ENCODE measurements at places on chromosomes 7 and 10.

DNA sequence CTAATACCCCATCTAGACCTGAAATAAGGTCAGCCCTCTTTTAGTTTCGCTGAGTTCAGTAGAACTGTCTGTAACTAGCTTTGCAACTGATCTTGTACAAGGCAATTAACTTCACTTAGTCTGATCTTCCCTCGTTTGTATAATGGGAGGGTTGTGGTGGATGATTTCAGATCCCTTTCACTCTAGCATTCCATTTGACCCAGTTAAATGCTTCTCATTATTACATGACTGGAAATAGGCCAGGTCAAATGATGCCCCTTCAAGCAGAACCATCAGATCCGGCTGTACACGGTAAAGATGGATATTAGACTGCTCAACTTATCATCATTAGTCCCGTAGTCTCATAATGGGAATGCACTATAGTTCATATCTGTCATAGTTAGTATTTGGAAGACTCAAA is 1009.0 kb downstream of the LRMDA start:
- DNase-seq, result no peak

DNA sequence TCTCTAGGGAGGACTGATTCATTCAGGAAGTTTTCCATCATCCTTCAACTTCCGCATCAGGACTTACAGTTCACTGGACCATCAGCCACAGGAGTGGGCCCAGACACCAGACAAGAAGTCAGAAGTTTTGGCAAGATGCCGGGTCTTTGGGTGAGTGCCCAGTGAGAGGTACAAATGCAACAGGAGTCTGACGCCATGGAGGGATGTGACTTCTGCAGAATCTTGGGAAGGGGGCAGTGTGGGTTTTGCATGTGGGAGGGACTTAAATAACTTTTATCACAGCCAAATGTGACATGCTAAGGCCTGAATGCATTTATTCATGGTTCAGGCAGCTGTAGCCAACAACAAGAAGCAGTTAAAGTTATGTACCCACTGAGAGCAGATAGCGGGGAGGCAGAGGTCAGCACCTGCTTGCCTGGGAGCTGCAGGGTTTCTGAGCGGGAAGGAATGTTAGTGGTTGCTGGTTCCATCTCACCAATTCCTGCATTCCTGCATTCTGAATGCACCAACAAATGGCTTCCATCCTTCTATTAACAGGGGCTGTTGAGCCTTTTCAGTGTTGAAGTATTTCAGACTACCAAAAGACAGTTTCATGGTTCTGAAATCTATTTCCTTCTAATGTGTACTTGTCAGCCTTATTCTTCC is 375.2 kb downstream of the PAXIP1 start:
- no peak for DNase-seq

GRCh38 chr7:24931844-24932243 is 48.1 kb downstream of the OSBPL3 start:
- no peak for DNase-seq

DNA sequence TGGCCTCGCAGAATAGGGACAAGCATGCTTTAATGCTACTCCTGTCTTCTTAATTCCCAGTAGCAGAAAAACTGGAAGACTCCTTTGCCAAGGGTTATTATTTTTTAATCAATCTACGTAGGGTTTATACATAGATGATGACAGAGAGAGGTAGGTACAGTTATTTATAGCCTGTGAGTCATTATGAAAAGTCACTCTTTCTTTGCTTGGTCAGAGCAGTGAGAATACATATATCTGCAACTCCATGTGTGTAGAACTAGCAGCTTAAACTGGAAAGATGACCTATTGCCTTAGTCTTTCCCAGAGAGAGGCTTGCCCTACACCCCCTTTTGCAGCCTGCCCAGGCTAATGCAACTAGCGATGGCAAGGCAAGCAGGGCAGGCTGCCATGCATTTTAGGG is 1050.6 kb downstream of the NRG3 start:
- DNase-seq, result no peak

GRCh38 chr10:131144196-131144595 is 167.3 kb downstream of the TCERG1L start:
- DNase-seq, result no peak

- no peak for DNase-seq
Measured at GRCh38 chr7:11616466-11616865, 215.5 kb downstream of the THSD7A start.

GRCh38 chr10:16367621-16368292 is 69.1 kb upstream of the PTER start:
- no peak for DNase-seq

DNA sequence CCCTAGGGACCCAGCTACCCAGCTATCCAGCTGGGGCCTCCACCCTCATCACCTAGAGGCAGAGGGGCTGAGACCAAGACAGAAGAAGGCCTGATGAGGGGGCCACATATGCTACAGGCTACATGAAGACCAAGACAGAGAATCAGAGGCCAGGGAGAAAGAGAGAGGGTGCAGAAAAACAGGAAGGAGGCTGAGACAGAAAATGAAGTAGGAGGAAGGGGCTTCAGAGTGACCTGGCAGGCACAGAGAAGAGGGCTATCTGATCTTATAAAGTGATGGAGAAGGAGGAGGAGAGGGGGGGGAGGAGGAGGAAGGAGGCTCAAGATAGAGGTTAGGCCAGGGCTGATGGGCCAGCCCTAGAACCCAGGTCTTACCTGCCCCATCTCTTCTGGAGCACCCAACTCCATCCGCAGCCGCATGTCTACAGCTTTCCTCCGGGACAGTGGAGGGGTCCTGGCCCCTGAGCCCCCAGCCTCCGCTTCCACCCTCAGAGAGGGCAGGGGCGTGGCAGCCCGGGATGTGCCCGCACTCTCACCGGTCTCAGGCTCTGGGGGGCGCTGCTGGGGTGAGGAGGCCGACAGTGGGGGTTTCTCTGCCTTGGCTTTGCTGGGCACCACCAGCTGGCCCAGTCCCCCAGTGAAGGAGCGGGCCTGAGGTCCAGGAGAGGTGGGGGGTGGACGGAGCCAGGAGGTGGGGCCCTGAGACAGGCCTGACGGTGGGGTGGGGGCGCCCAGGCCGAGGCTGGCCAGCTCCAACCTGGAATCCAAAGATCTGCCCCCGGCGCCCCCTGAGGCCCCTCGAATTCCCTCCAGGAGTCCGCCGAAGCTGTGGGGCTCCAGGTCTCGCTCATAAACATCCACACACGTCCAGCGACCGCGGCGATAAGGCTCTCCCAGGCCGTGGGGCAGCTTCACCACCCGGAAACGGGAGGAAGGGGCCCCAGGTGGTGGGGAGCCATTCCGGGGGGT is 1.8 kb downstream of the TSC22D4 start:
- peak; percentile 78 for DNase-seq

GRCh38 chr7:16211402-16211925 is 209.9 kb downstream of the CRPPA start:
- DNase-seq, result no peak

DNA sequence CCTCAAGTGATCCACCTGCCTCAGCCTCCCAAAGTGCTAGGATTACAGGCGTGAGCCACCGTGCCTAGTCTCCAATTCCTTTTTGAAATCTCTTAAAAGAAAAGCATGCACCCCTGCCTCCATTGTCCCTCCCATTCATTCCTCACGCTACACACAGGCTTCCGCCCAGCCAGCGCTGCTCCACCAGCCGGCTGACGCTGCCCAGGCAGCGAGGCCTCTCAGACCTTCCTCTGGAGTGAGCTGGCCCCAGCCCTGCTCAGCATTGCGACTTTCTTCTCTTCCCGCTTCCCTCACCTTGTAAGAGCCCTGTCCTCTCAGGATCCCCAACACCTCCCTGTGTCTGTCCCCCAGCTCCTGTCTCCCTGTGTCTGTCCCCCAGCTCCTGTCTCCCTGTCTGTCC is 23.6 kb downstream of the RGS10 start:
- peak; percentile 16 for DNase-seq

- DNase-seq, result no peak
Measured at GRCh38 chr10:43980313-43980712, 331.6 kb upstream of the ZNF32 start.

GRCh38 chr10:43846187-43846680 is 197.6 kb upstream of the ZNF32 start:
- peak; percentile 47 for DNase-seq

DNA sequence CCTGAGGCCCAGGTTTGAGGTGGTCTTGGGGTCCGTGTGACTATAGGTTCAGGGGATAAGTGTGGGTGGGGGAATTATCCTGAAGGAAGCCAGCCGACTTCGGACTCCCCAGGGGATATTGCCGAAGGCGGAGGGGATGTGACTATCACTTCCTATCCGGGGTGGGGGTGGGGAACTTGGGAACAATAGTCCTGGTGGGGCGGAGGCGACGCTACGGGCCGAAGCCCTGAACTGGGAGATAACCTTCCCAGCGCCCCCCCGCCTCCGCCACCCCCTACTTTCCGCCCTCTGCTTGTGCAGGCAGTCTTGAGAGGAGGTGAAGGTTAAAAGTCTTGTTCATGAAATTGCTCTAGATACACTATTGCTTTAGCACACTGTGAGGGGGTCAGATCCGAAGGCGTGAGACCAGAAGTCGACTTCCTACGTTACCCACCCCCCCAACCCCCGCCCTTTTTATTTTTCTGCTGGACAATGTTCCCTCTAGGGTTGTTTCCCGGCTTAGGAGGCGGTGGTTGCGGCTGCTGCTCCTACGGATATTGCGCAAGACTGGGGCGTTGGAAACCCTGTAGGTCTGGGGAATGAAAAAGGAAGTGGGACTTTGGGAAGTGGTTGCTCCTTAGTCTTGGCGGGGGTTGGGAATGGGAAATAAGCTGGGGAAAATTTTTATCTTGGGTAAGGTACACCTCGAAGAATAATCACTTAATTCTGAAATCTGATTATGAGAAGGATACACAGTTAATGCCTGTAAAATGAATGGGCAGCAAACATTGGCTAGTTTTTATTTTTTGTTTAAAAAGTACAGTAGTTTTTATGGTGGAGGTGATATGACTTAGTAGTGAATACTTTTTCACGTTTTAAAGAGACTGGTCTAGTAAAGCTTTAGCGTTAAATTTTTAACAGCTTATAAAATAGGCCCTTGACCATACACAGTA is 1.5 kb downstream of the PTPN12 start:
- peak; percentile 89 for DNase-seq

- no peak for DNase-seq
Measured at GRCh38 chr10:133259602-133259989, 17.1 kb downstream of the ADAM8 start.

DNA sequence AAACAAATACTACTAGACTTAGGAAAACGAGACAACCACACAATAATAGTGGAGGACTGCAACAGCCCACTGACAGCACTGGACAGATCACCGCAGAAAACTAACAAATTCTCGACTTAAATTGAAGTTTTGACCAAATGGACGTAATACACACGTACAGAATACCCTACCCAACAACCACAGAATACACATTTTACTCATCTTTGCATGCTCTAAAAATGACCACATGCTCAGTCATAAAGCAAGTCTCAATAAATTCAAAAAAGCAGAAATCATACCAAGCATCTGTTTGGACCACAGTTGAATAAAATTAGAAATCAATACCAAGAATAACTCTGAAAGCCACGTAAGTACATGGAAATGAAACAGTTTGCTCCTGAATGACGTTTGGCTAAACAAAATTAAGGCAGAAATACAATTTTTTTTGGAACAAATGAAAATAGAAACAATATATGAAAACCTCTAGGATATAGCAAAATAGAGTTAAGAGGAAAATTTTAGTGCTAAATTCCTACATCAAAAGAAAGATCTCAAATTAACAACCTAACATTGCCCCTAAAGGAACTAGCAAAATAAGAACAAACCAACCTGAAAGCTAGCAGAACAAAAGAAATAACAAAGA is 30.6 kb downstream of the MAPK8 start:
- DNase-seq, result no peak

- no peak for DNase-seq
Measured at GRCh38 chr10:105837951-105838350, 1196.9 kb downstream of the SORCS3 start.

DNA sequence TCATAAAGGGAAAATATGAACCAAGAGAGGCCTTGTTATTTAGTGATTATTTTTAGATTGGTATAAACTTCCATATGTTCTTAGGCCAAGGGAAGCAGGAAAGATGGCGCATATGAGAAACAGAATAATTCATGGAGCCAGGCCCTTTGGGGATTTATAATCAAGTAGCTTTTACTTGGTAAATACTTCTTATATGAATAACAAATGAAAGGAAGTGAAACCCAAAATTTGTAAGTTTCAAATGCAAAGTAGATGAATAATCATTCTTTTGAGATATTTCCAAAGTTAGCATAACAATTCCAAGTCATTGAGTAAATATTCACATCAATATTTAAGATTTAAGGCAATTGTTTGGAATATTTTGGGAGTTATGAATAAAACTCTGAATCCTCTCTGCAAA is 13.9 kb upstream of the OPTN start:
- no peak for DNase-seq

DNA sequence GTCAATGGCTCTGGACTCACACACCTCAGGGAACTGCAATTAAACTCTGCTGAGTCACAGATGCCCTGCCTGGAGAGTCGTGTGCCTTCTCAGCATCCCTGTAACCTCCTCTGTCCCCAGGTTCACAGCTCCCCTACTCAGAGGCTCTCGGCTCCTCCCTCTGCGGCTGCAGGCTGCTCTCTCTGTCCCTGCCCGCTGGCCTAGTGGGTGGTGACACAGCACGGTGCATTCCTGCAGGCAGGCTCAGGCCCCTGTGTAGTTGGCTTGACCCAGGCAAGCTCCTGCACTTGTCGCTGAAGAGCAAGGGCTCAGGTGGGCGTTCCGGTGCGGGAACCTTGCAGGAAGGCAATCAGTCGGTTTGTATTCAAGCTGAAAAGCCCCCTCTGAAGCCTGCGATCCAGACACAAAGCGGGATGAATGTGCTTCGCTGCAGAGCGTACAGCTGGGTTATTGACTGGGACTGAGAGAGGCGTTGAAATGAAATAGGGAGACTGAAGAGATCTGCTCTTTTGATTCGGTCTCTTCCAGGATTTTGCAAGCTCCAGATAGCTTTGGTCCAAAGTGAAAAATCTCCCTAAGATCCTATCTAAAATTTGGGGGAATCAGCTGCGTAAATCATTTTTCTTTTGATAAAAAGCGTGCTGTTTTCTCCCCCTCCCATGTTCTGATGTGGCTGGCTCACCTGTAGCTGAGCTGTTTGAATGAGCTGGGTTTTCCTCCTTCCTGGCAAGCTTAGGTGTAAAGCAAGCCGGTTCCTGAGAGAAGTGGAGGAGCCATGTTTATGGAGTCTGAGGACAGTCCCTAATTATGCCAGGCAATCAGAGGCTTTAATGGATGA is 208.7 kb upstream of the PHYHIPL start:
- no peak for DNase-seq

- DNase-seq, result no peak
Measured at GRCh38 chr10:21427804-21428481, 97.5 kb downstream of the SKIDA1 start.

DNA sequence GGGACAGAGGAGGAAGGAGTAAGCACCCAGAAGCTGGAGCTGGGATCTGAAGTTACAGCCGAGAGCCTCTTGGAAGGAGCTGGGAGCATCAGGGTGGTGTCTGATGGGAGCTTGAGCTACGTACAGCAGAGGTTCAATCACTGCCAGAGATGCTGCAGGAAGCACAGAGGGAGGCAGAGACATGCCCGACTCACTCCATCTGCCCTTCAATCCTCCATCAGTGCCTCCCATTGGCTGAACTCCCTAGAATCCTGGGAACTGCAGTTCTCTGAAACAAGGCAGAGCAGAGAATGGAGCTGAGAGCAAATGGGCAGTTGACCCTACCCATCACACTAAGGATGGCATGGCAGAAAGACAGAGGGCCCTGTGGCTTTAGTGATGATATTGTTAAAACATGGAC is 40.0 kb upstream of the CTBP2 start:
- DNase-seq, result no peak

GRCh38 chr10:114751856-114752255 is 69.7 kb upstream of the FHIP2A start:
- no peak for DNase-seq
